ENCODE measurements at places on chromosomes 4 and X.

DNA sequence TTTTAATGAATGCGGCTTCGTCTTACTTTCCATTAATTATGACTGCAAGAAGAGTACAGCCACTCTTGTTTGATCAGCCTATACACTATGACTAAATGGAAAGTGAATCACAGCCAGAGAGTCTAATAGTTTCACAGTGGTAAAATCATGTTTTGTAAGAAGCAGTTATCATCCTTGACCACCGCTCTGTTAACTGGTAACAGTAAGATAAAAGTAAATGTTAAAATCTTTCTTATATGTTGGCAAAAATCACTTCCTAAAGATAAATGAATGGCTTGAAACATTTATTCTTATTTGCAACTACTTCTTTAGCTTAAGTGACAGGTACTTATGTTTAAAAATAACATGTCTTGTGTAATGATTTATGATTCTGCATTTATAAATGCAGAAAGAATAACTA lies 13.2 kb downstream of the GALNT7 start:
- DNase-seq = no peak

DNA sequence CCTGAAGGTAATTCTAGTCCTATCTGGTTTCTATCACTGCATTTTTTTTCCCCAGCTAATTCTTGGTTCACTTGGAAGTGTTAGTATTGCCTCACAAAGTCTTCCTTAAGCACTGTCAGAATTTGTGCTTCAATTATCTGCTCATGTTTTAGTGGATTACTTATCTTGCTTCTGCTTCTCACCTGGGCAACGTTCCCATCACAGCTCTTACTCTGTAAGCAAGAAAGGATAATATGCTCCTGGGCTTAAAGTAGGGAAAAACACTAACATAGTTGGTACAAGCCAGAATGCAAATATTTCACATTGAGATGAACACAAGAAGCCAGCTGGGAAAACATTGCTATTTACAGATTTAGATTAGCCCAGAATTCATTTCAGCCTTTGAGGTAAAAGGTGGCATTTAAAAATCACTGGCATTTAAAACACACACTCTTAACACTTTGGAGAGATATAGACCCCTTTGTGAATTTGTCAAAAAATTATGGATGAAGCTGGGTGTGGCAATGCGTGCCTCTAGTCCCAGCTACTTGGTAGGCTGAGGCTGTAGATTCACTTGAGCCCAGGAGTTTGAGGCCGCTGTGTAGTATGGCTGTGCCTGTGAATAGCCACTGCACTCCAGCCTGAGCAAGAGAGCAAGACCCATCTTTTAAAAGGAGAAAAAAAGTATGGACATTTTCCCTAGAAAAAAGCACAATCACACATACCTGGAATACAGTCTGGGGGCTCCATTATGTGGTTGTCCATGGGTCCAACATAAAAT lies 6.6 kb upstream of the PTPN13 start:
- DNase-seq = no peak

- DNase-seq = no peak
Measured at GRCh38 chr4:139540632-139541031, 15.4 kb downstream of the SETD7 start.

DNA sequence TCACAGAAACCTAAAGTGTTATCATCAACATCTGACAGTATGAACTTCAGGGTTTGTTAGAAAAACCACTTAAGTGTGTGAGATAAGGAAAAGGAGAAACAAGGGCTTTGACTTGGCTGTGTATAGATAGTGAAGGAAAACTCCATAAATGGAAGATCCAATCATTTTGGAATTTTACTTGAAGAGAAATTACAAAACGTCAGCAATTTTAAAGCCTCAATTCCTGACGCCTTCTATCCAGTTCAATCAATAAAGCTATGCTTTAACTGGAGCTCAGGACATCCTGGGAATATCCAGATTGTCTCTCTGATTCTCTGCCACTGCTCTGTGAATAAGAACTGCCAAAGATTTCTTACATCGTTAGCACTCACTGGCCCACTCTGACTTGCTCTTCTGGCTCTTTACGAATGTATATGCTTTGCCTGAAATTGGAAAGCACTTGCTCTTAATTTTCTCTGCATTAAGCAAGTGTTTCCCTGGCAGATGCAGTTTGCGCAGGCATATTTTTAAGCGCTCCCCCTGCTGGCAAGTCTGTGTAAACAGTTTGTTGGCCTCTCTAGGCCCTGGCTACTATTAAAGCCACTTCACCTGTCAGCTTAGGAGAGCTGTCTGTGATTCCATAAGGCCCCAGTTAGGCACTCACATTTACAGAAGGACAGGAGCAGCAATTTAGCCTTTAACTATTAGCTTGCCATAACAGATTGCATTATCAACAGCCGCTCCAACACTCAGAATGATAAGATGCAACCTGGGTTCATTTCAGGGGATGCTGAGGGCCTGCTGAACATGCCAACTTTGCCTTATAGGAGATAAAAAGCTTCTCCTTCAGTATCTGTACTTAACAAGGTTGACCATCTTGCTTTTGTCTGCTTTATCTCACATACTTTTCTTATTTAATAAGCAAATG lies 251.4 kb upstream of the DDX53 start:
- DNase-seq = peak; percentile 7

GRCh38 chr4:52299120-52299519 lies 248.0 kb downstream of the SPATA18 start:
- no peak for DNase-seq

- DNase-seq = no peak
Measured at GRCh38 chr4:13203101-13203500, 281.0 kb downstream of the RAB28 start.

DNA sequence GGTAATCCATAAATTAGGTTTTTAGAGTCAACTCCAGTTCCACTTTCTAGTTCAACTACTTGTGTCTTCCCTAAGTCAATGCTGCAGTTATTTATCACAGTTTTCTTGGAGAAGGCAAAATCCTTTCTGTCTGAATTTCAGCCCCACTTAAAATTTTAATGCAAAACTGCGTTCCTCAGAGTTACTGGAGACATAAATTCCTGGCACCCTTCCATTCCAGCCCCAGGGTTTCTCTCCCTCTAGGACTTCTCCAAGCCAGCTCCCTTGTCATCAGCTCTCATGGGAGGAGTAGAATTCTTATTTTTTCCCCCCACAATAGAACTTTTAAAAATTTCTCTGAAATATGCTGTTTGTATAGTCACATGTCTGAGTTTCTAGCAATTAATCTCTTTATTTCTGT lies 50.6 kb upstream of the PHOX2B start:
- DNase-seq = no peak

DNA sequence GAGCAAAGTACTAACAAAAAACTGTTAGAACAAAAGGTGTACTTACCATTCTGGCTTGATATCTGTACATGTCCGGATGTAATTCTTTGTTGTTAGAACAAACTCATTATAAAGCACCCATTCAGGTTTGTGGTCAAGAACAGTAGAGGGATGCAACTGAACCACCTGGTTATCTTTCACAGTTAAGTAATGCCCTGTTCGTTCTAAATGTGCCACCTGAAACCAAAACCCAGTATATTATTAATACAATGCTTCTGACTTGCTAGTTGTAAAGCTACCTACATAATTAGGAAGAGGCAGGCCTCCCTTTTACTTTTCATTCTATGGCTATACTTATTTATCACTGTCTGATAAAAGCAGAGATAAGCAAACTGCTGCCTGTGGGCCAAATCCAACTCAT lies 54.8 kb downstream of the DHX15 start:
- no peak for DNase-seq

DNA sequence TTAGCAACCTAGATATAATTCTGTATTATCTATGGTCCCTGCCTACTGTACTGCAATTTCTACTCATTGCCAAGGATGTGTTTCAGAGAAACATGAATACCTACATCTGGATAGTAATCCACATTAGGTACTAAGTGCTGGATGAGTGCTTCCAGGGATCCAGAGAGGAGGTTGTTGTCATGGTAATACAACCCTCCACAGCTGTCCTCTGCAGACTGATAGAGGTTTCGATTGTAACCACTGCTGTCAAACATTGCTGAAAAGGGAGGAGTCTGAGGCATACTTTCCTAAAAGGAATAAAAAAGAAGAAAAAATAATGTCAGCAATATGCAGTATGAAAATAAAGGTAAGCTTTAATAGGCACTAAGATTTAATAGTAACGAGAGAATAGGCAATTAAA lies 12.5 kb downstream of the RASGEF1B start:
- DNase-seq = no peak

- DNase-seq = no peak
Measured at GRCh38 chrX:37812110-37812509, 32.3 kb downstream of the CYBB start.

GRCh38 chr4:119048446-119048845 lies 87.2 kb upstream of the MYOZ2 start:
- no peak for DNase-seq

DNA sequence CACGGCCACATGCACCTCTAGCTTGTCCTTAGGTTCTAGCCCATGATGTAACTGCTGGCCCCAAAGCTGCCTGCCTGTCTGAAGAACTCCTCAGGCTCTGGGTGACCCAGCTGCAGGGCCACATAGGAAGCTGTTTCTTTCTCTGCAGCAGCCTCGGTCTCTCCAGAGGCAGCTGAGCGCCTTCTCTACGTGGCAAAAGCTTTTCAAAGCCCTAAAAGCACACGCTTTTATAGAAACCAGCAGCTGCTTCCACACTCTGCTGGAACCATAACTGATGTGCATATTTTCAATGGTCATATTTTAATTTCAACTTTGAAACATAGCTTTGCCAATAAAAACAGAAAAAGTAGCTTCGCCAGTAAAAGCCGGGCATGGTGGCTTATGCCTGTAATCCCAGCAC lies 37.4 kb downstream of the FAM53A start:
- DNase-seq = no peak

GRCh38 chrX:37679888-37680287 lies 5.7 kb upstream of the XK start:
- DNase-seq = no peak

DNA sequence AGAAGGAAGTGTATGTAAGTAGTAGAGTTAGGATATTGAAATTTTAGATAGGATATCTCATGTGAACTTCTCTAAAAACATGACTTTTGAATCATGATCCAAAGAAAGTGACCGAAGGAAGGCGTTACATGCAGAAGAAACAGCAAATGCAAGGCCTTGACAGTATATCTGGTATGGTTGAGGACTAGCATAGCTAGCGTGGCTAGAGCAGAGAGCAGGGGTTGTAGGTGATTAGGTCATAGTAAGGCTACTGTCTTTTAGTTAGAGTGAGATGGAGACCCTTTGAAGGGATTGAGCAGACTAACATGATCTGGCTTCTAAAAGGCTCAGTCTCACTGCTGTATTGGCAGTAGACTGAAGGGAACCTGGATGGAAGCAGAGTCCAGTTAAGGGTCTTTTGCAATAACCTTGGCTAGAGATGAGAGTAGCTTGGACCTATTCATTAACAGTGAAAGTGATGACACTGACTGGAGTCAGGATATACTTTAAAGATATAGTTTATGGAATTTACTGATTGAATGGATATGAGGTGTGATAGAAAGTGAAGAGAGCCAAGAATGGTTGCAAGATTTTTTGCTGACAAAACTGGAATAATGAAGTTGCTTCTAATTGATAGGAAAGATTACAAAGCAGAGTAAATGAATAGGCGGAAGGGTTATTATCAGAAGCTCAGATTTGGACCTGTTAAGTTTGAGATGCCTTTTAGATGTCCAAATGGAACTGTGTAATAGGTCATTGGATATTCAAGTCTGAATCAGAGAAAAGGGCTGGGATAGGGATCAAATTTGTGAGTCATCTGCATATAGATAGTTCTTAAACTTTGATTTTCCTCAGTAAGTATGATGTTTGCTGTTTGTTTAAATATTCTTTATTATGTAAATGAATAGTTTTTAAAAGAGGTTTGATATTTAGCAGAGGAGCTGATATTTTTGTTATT lies 59.8 kb downstream of the MRPL1 start:
- no peak for DNase-seq

DNA sequence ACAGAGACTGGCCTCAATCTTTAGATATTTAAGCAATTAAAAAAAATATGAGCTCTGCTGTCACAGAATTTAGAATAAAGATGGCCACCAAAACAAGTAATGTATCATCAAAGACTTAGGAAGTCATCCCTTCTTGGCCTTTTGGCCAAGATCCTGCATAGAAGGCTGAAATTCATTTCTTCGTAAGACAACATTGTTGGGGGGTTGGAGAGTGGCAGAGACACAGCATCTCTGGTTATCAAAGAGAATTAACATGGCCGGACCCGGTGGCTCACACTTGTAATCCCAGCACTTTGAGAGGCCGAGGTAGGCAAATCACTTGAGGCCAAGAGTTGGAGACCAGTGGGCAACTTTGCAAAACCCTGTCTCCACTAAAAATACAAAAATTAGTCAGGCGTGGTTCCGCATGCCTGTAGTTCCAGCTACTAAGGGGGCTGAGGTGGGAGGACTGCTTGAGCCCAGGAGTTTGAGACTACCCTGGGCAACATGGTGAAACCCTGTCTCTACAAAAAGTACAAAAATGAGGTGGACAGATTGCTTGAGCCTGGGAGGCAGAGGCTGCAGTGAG lies 4.0 kb downstream of the PPM1K start:
- no peak for DNase-seq

GRCh38 chrX:2145692-2146367 lies 354.9 kb downstream of the DHRSX start:
- DNase-seq = no peak

DNA sequence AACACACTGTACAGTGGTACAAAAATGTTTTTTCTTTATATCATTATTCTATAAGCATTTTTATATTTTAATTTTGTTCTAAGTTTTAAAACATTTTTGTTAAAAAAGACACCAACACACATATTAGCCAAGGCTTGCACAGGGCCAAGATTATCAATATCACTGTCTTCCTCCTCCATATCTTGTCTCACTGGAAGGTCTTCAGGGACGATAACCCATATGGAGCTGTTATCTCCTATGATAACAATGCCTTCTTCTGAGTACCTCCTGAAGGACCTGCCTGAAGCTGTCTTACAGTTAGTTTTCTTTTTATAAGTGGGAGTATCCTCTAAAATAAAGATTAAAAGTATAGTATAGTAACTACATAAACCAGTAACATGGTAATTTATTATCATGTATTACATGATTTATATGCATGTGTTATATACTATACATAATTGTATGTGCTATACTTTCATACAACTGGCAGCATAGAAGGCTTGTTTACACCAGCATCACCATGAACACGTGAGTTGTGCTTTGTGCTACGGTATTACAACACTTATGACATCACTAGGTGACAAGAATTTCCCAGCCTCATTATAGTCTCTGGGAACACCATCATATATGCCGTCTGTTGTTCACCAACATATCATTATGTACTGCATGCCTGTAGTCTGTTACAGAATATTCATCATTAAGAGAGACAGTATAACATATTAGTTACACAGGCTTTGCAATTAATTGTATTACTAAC lies 90.7 kb downstream of the WDFY3 start:
- no peak for DNase-seq

GRCh38 chrX:793216-793770 lies 162.7 kb downstream of the SHOX start:
- no peak for DNase-seq

DNA sequence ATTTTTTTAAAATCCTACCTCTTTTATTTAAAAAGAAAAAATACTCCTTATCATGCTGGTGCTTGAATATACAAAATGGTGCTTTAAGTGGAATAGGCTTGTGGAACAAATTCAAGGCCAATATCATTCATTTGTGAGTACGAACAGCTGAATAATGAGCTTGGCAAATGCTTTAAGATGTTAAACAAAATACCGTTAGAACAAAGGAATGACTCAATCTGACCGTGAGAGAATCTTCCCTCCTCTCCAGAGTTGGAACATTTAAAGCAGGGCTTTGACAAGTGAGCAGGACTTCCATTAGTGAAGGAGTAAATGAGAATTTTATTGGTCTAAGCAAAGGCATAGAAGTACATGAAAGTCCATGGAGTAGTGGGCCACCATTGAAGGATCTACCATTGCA lies 74.5 kb downstream of the DCLK2 start:
- no peak for DNase-seq

- DNase-seq = no peak
Measured at GRCh38 chr4:875818-876423, 50.0 kb upstream of the CPLX1 start.
